T-helper 9 cell (primary cell): ENCODE measurements at places on chromosomes 6 and 20.

DNA sequence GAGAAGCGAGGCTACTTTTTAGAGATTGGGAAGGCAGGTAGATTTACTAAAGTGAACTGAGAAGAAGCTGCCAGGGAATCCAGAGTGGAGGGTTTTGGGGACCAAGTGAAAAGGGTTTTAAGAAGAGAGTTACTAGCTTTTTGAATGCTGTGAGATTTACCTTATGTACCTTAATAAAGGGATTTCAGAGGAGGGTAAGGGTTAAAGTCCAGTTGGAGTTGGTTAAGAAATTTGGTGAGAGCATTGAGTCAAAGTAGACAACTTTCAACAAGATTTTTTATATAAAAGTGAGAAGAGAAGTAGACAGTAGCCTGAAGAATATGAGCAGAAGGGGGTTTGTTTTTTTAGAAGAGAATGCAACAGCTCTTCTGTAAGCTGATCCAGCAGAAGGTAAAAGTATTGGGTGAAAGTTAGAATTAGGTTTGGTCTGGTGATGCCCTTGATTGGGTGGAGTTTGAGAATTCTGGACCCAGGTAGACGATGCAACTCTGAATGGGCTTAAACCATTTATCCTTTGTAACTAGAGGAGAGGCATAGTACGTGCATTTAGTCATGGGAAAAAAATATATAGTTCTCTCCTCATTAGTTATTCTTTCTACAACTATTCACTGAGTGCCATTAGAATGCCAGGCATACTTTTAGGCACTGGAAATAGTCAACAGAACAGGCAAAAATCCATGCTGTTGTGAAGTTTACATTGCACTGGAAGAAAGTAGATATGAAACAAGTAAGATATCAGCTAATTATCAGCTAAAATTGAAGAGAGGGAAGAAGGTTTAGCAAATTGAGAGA lies 44.8 kb downstream of the ATRN start:
- no peak for DNase-seq

DNA sequence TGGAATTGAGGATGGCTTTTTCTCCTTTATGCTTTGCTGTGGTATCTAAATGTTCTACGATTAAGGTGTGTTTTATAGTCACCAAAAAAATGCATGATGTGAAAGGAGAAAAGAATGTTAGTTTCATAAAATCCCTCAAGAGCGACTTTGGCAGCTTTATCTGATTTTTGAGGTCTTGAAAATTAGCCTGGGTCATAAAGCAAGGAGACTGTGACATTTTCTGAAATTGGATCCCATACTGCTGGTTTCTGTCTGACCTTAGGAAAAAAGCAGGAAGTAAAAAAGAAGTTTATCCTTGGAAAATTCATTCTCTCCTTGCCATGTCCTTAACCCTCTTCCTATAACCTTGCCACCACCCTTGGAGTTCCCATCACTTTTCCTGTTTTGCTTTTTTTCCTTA lies 525.3 kb downstream of the CD83 start:
- DNase-seq, result no peak

DNA sequence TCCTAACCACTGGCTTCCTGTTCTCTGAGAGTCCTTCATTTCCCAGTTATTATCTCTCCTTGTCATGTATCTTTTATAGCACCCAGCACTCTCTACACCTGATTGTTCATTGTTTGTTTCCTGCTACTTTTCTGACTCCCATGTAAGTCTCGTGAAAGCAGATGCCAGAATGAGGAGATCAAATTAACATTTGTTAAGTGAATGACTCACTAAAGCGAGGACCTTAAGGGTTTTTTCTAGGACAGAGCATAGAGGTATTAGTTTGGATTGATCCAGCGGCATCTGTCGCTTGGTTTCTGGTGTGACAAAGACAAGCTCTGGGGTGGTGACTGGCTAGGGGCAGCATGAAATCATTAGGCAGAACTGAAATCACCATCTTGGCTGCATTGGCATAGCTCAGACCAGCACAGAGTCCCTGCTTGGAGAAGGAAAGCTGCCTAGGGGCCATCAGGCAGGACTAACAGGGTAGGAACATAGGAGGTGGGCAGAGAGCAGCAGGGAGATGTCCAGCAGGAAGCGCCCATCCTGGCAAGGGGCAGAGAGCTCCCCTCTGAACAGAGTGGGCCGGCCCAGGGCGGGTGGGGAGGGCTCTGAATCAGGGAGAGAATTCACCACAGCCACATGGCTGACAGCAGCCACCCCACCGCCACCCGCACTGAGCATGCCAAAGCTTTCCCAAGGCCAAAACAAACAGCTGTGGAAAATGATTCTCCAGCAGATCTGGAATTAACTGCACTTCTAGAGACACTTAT lies 97.1 kb upstream of the CEP85L start:
- no peak for DNase-seq

GRCh38 chr6:11900662-11901598 lies 111.2 kb upstream of the HIVEP1 start:
- no peak for DNase-seq

GRCh38 chr20:52340036-52340634 lies 148.6 kb upstream of the ZFP64 start:
- DNase-seq, result no peak

DNA sequence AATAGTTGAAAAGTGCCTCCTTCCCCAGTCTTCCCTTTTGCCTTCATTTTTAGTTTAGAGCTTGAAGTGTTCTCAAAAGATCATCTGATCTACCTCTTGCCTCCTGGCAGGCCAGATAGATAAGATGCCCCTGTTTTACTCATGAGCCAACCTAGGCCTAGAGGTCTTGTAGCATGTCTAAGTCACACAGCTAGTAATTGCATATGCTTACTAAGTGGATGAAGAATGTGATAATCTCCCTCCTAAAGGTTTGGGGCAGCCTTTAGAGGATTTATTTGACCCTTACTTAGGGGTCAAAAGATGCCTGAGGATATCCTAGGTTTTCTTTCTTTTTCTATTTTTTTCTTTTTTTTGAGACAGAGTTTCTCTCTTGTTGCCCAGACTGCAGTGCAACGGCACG lies 2.1 kb downstream of the C6orf141 start:
- no peak for DNase-seq

- no peak for DNase-seq
Measured at GRCh38 chr20:48799328-48800105, 28.3 kb downstream of the PREX1 start.

DNA sequence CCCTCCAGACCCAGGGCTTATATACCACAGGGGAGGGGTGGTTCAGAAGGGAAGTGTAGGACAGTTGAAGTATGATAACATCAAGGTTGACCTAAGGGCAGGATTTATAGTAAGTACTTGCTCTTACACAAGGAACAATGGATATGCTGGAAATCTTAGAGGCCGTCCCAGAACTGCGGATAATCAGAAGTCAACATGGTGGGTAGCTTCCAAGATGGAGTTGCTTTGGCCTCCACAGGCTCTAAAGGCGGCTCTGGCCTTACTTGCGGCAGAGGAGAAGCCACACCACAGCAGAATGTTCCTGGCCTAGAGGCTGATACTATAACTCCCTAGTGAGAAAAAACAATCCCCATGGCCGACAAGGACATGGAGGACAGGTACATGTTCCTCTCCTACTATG lies 344.7 kb downstream of the CDC5L start:
- no peak for DNase-seq

GRCh38 chr6:50093938-50094272 lies 44.2 kb upstream of the DEFB112 start:
- no peak for DNase-seq

GRCh38 chr6:157670466-157671186 lies 152.4 kb upstream of the SNX9 start:
- DNase-seq, result no peak

DNA sequence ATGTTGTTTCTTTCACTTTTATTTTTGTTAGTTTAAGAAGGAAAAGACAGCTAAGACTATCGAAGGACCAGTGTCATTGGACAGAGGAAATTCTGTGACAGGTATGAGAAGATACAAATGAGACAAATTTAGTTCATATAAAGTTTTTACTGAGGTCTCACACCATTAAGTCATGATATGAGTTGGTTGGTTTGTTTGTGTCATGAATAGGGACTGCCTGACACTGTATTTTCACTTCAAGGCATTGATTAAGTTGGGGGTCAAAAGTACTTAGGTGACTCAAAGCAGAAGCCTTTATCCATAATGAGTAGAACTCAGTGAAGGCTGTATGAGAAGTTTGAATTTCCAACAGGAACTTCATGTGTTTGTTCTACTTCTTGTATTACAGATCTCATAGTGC lies 21.3 kb upstream of the HIVEP2 start:
- no peak for DNase-seq
